ENCODE measurements at places on chromosomes 4 and X.

DNA sequence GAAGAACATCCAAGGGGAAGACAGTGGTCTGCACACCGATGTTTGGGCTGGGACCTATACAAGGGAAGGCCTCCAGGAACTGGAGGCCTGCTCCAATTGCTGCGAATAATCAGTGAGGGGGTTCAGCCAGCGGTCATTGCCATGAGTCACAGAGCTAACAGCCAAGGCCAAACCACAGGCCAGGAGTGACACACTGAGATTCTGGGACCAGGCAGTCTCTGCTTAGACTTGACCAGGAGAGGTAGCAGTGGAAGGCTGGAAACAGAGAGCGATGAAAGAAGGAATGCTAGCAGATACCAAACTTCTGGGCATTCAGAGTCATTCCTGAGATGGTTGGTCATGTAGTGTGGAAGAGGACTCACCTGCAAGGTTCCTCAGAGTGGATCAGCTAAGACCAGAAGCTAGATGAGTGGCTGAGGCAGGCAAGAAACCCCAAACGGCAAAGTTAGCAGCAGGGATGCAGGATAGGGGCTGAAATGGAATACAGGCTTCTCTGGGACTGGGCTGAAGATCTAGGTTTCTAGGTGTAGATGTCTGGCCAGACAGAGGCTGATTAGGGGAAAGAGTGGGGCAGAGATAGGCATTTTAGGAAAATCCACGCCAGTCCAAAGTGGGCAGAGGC lies 54.7 kb downstream of the CNGA2 start:
- no peak for DNase-seq

DNA sequence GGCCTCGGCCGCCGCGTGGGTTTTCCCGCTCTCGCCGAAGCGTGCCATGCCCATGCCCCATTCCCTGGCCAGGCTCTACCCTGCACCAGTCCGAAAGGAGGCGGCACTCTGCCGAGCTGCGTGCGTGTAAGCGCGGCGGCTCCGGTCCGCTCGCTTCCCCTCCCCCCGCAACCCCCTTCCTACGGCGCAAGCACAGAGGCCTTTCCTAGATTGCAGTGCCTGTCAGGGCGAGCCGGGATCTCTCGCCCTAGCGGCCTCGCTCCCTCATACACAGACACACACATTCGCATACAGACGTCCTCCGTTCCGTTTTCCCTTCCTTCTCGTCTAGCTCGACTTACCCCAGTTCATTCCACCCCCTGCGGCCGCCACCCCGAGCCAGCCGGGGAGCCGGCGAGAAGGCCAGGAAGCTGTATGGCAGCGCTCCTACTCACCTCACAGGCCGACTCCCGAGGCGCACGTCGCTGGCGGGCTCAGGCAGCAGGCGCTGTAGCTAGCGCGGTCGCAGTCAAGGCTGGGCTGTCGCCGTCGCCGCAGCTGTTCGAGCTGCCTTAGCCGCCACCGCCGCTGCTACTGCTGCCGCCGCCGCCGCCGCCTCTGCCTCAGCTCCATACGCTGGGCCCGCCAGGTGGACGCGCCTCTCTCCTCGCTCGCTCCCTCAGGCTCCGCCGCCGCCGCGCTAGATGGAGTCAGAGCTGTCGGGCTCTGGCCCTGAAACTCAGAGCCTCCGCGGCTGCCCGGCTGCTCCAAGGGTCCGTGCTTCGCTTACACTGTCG lies 615 bp downstream of the NEXMIF start:
- no peak for DNase-seq

GRCh38 chrX:55488593-55489313 lies 895 bp downstream of the USP51 start:
- DNase-seq = peak; percentile 46

GRCh38 chrX:45972636-45973035 lies 572.6 kb downstream of the ZNF674 start:
- DNase-seq = no peak

GRCh38 chr4:120692964-120693363 lies 229.6 kb downstream of the PRDM5 start:
- no peak for DNase-seq

GRCh38 chr4:138555584-138555983 lies 313.4 kb upstream of the SLC7A11 start:
- DNase-seq = no peak

GRCh38 chrX:29852767-29853166 lies 362.6 kb upstream of the MAGEB2 start:
- DNase-seq = no peak

DNA sequence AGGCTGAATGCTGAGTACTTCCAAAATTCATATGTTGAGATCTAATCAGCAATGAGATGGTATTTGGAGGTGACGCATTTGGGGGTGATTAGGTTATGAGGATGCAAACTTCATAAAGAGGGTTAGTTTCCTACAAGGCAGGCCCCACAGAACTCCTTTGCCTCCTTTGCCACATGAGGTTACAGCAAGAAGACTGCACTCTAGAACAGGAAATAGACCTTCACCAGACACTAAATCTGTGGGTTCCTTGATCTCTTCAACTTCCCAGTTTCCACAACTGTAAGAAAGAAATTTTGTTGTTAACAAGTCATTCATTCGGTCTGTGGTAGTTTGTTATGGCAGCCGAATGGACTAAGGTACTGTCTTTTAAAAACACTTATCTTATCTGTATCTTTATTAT lies 681.9 kb upstream of the HS3ST1 start:
- DNase-seq = peak; percentile 38

DNA sequence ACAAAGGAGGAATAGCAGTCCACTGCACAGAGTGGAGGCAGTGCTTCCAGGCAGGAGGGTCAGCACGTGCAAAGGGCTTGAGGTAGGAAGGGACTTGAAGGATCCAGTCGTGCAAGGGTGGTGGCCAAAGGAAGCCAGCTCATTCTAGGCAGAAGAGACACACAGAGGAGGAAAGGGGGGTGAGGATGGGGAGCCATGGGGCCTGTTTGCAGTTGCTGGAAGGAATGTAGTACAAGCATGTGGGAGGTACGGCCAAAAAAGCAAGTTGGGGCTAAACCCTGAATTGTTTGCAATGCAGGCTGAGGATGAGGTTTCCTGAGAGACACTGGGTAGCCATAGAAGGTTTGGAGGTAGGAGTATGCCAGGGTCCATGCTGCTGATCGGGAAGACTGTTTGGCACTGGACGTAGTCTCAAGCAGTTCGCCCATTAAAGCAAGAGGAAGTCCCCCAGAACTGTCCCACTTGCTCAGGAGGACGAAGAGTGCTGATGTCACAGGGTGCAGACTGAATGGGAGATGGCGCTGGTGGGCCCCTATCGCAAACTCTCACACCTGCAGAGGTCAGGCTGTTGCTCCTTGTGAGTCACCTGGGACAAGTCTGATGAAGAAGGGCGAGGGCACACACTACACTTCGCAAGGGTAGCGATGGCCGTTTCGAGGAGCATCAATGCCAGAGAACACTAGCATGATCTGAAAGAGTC lies 9.1 kb upstream of the MAN2B2 start:
- DNase-seq = no peak

- no peak for DNase-seq
These were observed 746.7 kb downstream of the STPG2 start for GRCh38 chr4:97396605-97397004.

DNA sequence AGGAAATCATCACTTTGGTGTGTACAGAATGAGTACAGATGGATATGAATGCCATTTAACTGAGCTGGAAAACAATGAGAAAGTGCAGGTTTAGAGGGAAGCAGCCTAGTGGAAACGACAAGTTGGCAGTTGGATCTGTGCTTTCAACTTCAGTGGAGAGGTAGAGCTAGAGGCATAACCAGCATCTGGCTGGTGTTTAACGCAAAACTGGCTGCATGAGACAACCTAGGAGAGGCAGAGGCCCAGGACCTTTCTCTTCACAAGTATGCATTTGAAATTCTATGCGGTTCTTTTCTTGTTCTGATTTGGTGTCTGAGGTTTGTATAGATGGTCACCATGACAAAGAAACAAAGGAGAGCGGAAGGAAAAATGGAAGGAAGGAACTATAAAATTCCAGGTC lies 63.1 kb downstream of the ANXA5 start:
- DNase-seq = no peak

- DNase-seq = no peak
These were observed 1413.0 kb downstream of the PCDH7 start for GRCh38 chr4:32133141-32133540.

DNA sequence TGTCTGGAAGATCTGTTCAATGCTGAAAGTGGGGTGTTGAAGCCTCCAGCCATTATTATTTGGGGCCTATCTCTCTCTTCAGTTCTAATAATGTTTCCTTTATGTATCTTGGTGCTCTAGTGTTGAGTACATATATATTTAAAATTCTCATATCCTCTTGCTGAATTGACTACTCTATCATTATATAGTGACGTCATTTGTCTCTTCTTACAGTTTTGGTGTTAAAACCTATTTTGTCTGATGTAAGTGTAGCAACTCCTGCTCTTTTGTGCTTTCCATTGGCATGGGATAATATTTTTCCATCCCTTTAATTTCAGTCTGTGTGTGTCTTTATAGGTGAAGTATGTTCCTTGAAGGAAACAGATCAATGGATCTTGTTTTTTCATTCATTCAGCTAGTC lies 446.0 kb downstream of the FAM47A start:
- no peak for DNase-seq

- no peak for DNase-seq
These were observed 31.7 kb downstream of the SORCS2 start for GRCh38 chr4:7224001-7224400.

GRCh38 chrX:46873746-46874145 lies 36.9 kb downstream of the RP2 start:
- no peak for DNase-seq

GRCh38 chr4:98430708-98431403 lies 169.7 kb downstream of the RAP1GDS1 start:
- DNase-seq = no peak

GRCh38 chr4:33825685-33826084 lies 2418.6 kb downstream of the ARAP2 start:
- DNase-seq = no peak

DNA sequence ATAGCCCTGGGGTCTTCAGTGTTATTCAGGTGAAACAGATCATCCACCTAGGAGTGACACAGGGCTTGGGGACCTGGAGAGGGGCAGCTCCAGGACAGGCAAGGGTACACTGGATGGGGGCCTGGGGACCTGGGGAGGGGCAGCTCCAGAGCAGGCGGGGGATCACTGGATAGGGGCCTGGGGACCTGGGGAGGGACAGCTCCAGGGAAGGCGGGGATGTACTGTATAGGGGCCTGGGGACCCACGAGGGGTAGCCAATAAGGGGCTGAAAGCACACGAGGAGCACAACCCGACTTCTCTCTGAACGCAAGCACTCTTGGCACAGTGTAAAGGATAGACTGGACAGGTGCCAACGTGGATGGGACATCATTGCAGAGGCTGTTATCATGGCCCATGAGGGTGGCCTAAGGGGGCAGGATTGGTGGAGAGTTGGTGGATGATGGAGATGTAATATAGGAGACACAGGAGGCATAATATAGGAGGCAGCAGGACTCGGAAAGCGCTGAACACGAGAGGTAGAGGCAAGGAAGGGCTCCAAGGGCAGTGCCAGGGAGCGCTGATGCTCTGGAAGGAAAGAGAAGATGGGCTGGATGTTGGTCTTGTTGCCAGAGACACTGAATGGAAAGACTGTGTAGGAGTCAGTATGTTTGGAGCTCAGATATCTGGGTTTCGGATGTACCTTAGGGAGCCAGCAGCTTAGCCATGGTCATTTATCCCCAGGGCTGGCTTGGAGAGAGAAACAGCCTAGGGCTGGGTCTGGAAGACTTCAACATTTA lies 37.9 kb upstream of the FGFBP2 start:
- DNase-seq = no peak

GRCh38 chr4:38396845-38397547 lies 267.0 kb upstream of the KLF3 start:
- no peak for DNase-seq

DNA sequence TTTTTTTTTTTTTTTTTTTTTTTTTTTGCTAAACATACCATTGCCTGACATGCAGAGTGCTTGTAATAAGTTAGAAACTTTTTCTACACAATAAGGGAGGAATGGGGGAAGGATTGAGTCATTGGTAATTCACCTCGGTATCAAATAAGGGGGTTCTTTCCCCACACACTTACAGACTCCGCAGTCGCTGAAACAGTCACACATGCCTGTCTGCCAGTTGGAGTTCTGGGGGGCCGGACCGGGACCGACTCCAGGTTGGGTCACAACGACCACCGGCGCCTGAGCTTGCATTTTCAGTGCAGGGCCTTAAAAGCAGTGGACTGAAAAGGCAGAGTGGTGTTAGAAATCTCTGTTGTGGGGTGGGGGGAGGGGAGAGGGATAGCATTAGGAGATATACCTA lies 6.9 kb downstream of the PLAC8 start:
- DNase-seq = no peak

DNA sequence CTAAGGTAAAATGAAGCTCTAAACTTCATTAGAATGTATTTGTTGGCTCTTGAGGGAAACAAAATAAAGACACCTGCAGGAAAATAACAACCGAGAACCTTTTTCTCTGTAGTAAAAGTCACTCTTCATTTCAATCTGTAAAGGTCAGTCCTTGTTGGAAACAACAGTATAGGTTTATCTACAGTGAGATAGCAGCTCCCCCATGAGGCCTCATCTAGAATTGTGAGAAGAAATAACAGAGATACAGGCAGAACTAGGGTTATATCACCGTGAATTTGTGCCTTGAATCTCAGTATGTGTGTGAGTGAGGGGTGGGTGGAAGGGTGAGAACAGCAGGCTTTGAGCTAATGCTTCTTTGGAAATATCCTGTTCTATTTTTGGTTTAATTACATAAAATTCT lies 107.8 kb upstream of the FMR1 start:
- DNase-seq = no peak

DNA sequence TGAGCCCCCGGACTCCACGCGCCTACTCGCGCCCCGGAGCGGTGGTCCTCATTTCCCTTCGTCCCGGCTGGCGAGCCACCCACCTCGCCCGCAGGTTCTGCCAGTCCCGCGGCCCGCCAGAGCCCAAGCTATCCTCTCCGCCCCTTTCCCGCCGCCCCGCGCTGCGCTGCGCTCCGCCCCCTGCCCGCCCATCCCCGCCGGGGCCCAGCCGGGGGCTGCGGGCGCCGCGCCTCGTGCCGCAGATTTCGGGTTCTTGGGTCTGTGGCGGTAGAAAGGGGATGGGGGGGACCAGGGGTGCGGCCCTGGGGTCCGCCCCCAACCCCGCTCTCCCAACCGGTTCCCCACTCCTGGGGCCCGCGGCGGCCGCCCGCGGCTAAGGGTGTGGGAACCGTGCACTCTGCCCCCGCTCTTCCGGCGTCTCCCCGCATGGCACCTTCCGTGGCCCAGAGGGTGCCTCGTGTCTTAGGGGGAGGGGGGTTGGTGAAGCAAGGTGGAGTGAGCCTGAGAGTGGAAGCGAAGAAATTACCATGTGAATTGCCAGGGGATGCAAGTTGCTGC lies 650.8 kb upstream of the DIPK2B start:
- peak; percentile 68 for DNase-seq

DNA sequence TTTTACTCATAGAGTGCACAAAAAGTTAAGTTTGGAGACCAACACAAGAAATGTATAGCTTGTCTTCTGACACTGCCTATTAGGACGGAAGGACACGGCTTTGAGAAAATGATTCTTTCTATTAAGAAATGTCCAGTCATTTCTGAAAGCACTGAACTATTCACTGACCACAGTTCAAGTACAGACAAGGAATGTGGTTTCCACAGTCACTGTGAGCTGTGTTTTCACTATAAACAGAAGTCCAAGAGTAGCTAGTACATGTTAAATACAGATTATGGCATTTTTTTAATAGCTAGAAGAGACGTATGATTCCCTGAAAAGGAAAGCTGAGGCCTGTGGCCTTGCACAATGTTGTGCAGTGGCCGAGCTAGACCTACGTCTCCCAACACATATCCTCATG lies 115.1 kb upstream of the GPM6A start:
- DNase-seq = no peak

GRCh38 chr4:98626350-98626749 lies 32.1 kb downstream of the TSPAN5 start:
- peak; percentile 28 for DNase-seq

Data from GDM1 (cell line).